ENCODE measurements at places on chromosomes 4 and X.

GRCh38 chr4:102333787-102334186 lies 11.5 kb downstream of the SLC39A8 start:
- DNase-seq, result no peak

GRCh38 chr4:169420291-169420690 lies 149.5 kb upstream of the SH3RF1 start:
- DNase-seq, result no peak

DNA sequence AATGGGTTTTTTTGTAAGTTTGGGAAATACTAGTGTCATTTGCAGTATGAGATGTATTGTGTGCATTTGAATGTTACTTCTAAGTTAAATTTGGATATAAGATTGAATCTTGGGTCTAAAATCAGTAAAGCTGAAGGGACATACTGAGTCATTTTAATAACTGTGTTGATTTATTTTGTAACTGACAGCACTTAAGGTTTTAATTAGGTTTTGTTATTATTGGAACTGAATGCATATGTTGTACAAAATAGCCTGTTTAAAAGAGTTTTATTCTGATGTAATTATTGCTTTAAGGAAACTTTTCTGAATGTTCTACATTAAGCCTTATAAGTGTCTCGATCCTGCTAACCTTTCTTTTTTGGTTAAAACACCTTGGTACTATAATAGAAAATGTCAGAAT lies 396.6 kb downstream of the MAPK10 start:
- DNase-seq, result no peak

- no peak for DNase-seq
Measured at GRCh38 chr4:1868293-1868692, 2.9 kb upstream of the NSD2 start.

DNA sequence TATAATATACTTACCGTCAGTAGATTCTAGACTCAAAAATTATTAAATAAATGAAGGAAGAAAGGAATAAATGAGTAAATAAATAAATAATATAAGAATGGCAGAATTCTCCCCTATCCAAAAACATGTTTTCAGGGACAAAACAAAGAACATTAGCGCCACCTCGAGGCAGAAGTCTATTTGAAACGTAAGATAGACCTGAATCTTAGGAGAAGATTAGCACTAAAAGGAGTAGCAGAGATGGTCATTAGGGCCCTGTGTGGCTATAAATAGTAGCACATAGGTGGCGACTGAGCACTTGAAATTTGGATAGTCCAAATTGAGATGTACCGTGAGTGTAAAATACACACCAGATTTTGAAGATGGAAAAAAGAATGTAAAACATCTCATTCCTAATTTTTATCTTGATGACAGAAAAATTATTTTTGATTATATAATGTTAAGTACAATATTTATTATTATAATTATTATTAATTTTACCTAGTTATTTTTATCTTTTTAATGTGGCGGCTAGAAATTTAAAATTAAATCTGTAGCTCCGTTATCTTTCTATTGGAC lies 24.3 kb upstream of the SRD5A3 start:
- DNase-seq, result peak; percentile 45

GRCh38 chr4:48372272-48372671 lies 30.9 kb downstream of the SLAIN2 start:
- no peak for DNase-seq

DNA sequence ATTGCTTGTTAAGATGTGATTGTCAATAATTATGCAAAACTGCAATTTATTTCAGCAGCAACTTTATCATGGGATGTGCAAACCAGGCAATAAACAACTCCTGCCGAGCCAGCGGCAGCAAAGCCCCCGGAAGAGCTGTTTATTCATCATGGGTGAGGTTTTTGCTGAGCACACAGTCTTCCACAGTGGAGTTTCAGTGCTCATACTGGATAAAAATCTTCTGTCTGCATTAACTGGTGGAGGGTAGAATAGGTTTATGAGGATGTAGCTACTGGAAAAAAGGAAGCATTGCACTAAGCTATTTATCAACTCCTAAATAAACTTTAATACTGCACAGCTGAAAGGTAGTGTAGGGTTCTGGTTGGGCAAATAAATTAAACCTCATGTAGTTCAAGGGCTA lies 557.4 kb upstream of the FTHL17 start:
- no peak for DNase-seq

DNA sequence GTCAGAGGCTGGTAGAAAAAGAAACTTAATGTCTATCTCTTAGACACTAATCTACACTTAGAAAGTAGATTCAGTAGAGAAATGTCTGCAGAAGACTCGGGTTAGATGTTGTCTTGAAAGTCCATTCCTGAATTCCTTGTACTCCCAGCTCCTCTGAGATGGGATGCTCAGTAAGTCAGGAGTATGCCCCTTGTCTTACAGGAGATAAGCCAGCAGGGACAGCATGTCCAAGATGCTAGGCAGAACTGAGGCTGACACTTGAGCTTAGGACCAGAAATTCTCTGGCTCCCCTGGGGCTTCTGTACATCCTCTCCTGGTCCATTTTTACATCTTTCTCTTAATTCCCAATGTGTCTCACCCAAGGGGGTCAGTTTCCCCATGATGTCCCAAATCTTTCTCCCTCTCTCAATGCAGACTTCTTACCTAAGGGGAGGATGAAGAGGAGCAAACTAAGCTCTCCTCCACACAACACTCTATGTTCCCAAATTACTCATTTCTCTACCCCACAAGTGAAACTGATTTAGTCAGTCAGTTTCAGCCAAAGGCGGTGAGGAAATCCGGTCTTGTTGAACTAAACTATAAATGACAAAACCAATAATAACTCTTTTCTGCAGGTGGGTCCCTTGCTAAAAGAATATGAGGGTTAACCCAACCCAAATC lies 558.2 kb upstream of the DIPK2B start:
- peak; percentile 35 for DNase-seq

DNA sequence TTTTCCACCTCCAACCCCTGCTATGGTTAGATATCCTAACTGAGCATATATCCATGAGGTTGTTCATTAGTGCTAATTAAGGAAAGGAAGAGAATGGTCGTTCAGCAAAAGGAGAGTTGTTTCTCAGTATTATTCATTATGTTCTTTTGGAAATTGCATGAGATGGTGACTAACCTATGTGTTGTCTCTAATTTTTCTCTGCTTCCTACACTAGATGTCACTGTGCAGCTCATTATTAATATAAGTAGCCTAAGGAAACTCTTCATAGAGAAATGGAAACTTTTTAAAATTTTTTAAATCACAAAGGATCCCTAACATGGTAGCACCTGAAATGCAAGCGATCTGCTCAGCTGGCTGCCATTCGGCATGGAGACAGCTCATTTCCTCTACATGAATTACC lies 67.7 kb upstream of the FAM9A start:
- no peak for DNase-seq

- peak; percentile 75 for DNase-seq
Measured at GRCh38 chr4:164977243-164978164, at the start of gene TRIM61. Gene TRIM61, minus strand, starts transcription at chr4:164977657. Its CDS starts 7,655 bp downstream, at chr4:164970002.

GRCh38 chr4:1751155-1751918 lies 30.0 kb downstream of the TACC3 start:
- DNase-seq, result no peak
